ENCODE measurements at places on chromosomes 1 and 21.
A peak's percentile ranks its signal among the peaks of the same experiment; 100 is the strongest.

DNA sequence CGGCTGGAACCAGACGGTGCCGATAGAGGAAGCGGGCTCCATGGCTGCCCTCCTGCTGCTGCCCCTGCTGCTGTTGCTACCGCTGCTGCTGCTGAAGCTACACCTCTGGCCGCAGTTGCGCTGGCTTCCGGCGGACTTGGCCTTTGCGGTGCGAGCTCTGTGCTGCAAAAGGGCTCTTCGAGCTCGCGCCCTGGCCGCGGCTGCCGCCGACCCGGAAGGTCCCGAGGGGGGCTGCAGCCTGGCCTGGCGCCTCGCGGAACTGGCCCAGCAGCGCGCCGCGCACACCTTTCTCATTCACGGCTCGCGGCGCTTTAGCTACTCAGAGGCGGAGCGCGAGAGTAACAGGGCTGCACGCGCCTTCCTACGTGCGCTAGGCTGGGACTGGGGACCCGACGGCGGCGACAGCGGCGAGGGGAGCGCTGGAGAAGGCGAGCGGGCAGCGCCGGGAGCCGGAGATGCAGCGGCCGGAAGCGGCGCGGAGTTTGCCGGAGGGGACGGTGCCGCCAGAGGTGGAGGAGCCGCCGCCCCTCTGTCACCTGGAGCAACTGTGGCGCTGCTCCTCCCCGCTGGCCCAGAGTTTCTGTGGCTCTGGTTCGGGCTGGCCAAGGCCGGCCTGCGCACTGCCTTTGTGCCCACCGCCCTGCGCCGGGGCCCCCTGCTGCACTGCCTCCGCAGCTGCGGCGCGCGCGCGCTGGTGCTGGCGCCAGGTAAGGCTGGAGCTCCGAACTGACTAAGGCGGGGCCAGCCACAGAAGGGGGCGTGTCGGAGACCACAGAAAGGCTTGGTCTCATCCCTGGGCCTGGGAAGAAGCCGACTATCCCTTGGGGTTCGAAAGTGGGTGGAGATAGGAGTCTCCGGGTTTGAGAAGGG, 486 bp downstream of the SLC27A3 start:
- peak; percentile 46 for DNase-seq

- no peak for DNase-seq
Measured at GRCh38 chr1:160741092-160741501, 2.0 kb downstream of the SLAMF7 start.

GRCh38 chr1:20497506-20497905, 10.4 kb downstream of the MUL1 start:
- DNase-seq = no peak

DNA sequence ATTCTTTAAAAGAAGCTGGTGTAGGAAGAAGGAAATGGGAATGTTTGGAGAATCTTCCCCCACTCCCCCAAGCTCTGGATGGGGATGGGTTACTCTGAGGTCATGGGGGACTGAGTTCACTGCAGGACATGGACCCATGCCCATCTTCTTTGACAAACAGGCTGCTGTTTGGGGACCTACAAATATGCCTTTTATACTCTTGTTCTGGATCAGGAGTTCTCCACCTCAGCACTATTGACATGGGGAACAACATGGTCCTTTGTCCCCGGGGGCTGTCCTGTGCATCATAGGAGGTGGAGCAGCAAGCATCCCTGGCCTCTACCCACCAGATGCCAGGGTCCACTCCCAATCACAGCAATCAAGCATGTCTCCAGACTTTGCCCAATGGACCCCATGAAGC, 365.8 kb upstream of the C1orf174 start:
- no peak for DNase-seq

GRCh38 chr1:44619261-44619900, 54.9 kb downstream of the TMEM53 start:
- no peak for DNase-seq

GRCh38 chr1:204075139-204075521, 2.2 kb downstream of the SOX13 start:
- DNase-seq = no peak

DNA sequence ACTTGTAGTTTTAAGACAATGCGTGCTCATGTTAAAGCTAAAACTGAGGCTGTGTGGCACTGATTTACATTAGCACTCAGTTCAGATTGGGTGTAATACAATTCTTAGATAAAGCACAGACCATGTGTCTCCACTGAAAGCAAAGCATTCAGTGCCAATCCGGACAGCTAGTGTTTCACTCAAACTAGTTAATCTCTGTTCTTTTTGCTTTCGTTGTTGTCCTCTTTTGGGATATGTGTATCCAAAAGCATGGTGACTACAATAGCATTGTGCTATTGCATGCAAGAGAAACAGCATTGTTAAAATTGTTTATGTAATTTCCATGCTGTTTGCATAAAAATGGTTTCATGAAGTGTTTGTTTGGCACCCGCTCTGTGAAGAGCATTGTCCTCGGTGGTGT, 54.6 kb downstream of the F3 start:
- DNase-seq = no peak

DNA sequence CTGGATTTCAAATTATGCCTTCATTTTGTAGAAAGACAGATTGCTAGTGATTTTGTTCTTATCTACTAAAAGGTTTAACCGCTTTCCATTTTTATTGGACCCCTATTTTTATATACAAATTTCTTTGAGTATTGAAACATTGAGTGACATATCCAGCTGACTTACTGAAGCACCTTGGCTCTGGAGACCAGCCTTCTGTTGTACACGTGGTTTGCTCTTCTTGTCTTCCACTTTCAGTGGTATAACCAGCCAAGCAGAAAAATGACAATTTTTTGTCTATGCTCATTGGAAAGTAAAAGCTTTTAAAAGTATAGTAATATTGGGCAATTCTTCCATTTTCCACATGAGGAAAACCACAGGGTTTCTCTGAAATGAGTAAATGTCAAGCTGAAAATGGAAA, 4.4 kb downstream of the F13B start:
- no peak for DNase-seq

DNA sequence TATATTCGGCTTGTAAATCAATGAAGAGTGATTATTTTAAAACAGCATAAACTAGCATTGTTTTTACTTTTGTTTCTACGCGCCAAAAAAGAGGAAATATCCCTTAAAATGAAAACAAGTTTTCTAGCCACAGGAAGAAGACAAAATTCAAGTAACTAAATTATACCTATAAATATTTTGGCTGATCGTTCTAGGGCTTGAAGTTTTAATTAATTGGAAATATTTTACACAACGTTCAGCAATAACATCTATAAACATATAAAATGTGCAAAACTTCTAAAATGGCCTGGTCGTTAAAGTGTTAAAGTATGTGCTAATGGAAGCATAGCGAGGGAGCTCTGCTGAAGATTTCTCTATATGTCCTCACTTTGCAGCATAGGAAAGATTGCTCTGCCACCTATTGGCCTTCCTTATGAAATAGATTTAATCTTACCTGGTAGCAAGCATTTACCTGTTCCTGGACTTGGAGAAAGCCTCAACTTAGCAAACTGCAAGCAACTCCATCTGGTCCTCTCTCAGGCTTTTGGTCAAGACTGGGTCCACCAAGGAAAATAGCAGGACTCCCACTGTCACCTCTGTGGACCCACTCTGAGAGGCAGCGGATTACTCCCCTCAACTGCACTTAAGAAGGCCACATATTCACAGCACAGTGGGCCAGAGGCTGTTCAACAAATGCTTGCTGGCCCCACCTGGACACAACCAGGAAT, 351.3 kb upstream of the RUNX1 start:
- DNase-seq = no peak

GRCh38 chr1:98277118-98277517, 356.3 kb upstream of the DPYD start:
- no peak for DNase-seq

GRCh38 chr1:212974711-212975110, 24.4 kb downstream of the VASH2 start:
- no peak for DNase-seq

Measured in activated CD8-positive, alpha-beta memory T cell treated with anti-CD3 and anti-CD28 coated beads for 48 hours (primary cell).